Naive thymus-derived CD8-positive, alpha-beta T cell (primary cell): ENCODE measurements at places on chromosomes 13 and 19.

GRCh38 chr19:42433503-42434260 lies 6.5 kb upstream of the LIPE start:
- no peak overlapping the region for H3K4me3 ChIP-seq
- peaks cover 2% of the 10 kb centered on the region for H3K27me3 ChIP-seq
- no peak overlapping the region for H3K27ac ChIP-seq
- H3K4me1 ChIP-seq, result peaks cover 4% of the 10 kb centered on the region
- peak; percentile 48 for DNase-seq

DNA sequence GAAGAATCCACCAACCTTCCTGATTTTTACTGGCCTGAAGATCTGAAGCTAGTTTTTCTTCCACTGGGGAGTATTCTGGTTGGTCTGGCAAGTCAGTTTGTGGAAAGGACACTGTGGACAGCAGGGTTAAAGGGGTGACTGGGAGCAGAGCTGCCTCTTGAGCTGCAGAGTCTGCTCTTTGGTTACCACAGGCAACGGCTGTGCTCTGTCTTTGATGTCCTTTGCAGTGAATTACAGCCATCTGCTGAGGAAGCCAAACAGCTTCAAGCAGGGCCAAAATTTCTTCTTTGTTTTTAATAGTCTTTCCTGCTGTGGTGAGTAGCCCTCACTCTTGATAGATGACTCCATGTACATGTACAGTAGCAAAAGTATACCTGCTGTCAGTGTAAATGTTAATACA lies 75.7 kb downstream of the ZNF100 start:
- H3K27me3 ChIP-seq, result no peaks in the 10 kb centered on the region
- H3K27ac ChIP-seq, result no peak overlapping the region
- H3K36me3 ChIP-seq, result no peaks in the 10 kb centered on the region
- peaks cover 6% of the 10 kb centered on the region for H3K4me1 ChIP-seq
- DNase-seq, result no peak

- H3K27ac ChIP-seq, result no peak overlapping the region
- no peaks in the 10 kb centered on the region for H3K27me3 ChIP-seq
- DNase-seq, result no peak
- no peak overlapping the region for H3K4me3 ChIP-seq
- H3K4me1 ChIP-seq, result peaks cover 24% of the 10 kb centered on the region
Measured at GRCh38 chr13:41246969-41247680, 16.3 kb downstream of the MTRF1 start.

GRCh38 chr19:6489278-6490061 lies 7.9 kb upstream of the DENND1C start:
- H3K27me3 ChIP-seq, result no peaks in the 10 kb centered on the region
- no peaks in the 10 kb centered on the region for H3K36me3 ChIP-seq
- peaks cover 7% of the 10 kb centered on the region for H3K4me1 ChIP-seq
- no peak for DNase-seq
- H3K27ac ChIP-seq, result peak overlapping the region; percentile 56
